ENCODE measurements at places on chromosomes 1 and 21.

- no peaks in the 10 kb centered on the region for H3K27me3 ChIP-seq
- no peak overlapping the region for H3K27ac ChIP-seq
- DNase-seq, result peak; percentile 24
- no peaks in the 10 kb centered on the region for H3K36me3 ChIP-seq
- no peak overlapping the region for H3K4me3 ChIP-seq
Observed at GRCh38 chr1:6803357-6803756, 18.1 kb downstream of the CAMTA1 start.

GRCh38 chr1:65791396-65791795 lies 1.3 kb upstream of the PDE4B start:
- peaks cover 17% of the 10 kb centered on the region for H3K27me3 ChIP-seq
- H3K27ac ChIP-seq, result no peak overlapping the region
- H3K36me3 ChIP-seq, result no peaks in the 10 kb centered on the region
- H3K4me1 ChIP-seq, result peaks cover 8% of the 10 kb centered on the region
- no peak for DNase-seq
- H3K4me3 ChIP-seq, result no peak overlapping the region

- H3K27ac ChIP-seq, result no peak overlapping the region
- H3K4me1 ChIP-seq, result peaks cover 3% of the 10 kb centered on the region
- no peaks in the 10 kb centered on the region for H3K36me3 ChIP-seq
- no peak overlapping the region for H3K4me3 ChIP-seq
- DNase-seq, result no peak
Observed at GRCh38 chr1:184563308-184563707, 176.5 kb downstream of the C1orf21 start.

DNA sequence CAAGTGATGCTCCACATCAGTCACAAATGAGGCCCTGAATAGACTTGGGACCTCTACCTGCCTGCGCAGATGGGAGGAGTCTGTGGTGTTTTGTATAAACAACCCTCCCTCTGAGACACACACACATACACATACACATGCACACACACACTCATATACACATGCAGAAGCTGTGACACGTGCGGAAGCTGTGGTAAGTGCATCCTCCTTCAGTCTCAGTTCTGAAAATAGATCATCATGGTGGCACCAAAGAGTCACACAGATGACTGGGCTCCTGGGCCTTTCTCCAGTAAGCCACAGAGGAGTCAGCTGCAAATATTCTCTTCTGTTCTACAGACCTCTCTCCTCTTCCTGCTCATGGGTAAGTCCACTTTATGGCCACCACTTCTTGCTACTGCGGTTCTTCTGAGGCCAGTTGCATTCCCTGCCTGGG lies at the start of gene LY9:
LY9 (plus strand) TSS at position 224 of the 433 bp plus-strand sequence; CDS start at position 238, 14 bp downstream.
- no peak for DNase-seq
- H3K4me1 ChIP-seq, result no peaks in the 10 kb centered on the region
- H3K36me3 ChIP-seq, result no peaks in the 10 kb centered on the region
- H3K27me3 ChIP-seq, result no peaks in the 10 kb centered on the region

- H3K27ac ChIP-seq, result peak overlapping the region; percentile 75
- no peaks in the 10 kb centered on the region for H3K27me3 ChIP-seq
- no peaks in the 10 kb centered on the region for H3K36me3 ChIP-seq
- peaks cover 34% of the 10 kb centered on the region for H3K4me1 ChIP-seq
- DNase-seq, result peak; percentile 100
Observed at GRCh38 chr21:38244885-38245869, 11.6 kb upstream of the KCNJ15 start.

- no peak overlapping the region for H3K27ac ChIP-seq
- no peaks in the 10 kb centered on the region for H3K36me3 ChIP-seq
- no peaks in the 10 kb centered on the region for H3K27me3 ChIP-seq
- H3K4me3 ChIP-seq, result no peak overlapping the region
Observed at GRCh38 chr1:90809093-90809492, 92.0 kb upstream of the BARHL2 start.

Data from astrocyte (in vitro differentiated cells and primary cell).